ENCODE measurements at places on chromosomes 1 and 21. TPM values are rescaled to one million over a fixed set of nuclear protein-coding genes. Genes with fewer than 3 reads are reported as not detected.

The ADAMTS1 gene
- total RNA-seq, result 20.7 TPM

The CD52 gene
- not detected for total RNA-seq

The MASP2 gene
- not detected for total RNA-seq

The TMOD4 gene
- 0.49 TPM for total RNA-seq

The CHI3L1 gene
- total RNA-seq, result not detected

The DNALI1 gene
- 1.2 TPM for total RNA-seq

The GJA5 gene
- 0.32 TPM for total RNA-seq

The CA14 gene
- not detected for total RNA-seq

The PRMT6 gene
- total RNA-seq, result 20.8 TPM

The FABP3 gene
- 5.5 TPM for total RNA-seq

The ZZZ3 gene
- total RNA-seq, result 139 TPM

The KIAA1614 gene
- 3.8 TPM for total RNA-seq

The RHOC gene
- total RNA-seq, result 1,037 TPM

The KPRP gene
- not detected for total RNA-seq

The CFAP74 gene
- total RNA-seq, result not detected

The KIF2C gene
- 26.4 TPM for total RNA-seq

The SH2D5 gene
- total RNA-seq, result 1.4 TPM

The EFNA1 gene
- 99.7 TPM for total RNA-seq

The CYP2J2 gene
- 0.16 TPM for total RNA-seq

The RNF11 gene
- 141 TPM for total RNA-seq

The TMPRSS15 gene
- not detected for total RNA-seq

The CLCA4 gene
- total RNA-seq, result not detected

The C1QC gene
- not detected for total RNA-seq

The SH3BGR gene
- 0.44 TPM for total RNA-seq

The SLC25A34 gene
- total RNA-seq, result 0.44 TPM

The MAP10 gene
- 1.3 TPM for total RNA-seq

The PADI4 gene
- not detected for total RNA-seq

The CNIH3 gene
- 2.6 TPM for total RNA-seq

Data from bladder microvascular endothelial cell (primary cell).